ENCODE measurements at places on chromosomes 2 and 18.

DNA sequence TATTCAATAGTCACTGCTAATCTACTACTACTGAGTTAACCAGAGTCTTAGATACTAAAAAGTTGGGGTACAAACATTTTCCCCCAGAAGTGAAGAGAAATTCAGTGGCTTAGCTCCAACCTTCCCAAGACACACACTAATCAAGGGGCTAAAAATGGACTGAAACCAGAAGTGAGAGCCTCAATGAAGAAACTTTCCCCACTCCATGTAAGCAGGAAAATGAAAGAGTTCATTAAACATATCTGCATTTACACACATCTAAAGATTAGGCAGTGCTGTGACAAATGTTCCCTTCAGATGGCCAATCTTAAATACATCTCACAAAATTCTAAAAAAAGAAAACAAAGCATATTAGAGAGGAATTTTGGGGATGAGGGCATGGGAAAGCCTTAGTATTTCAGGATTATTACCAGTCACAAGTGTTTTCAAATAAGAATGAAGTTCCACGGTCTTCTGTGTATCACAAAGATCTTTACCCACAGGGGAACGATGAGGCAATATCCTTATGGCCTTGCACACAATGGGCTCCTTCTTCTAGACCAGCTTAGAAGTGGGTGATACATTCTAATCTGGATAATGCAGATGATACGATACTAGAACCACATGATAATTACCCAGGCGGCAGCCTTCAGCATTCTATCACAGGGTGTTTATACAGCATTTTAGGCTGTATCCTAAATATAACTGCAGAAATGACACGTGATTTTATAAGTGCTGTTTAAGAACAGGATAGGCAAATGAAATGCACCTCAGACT is 17.1 kb downstream of the ANKRD44 start:
- DNase-seq = no peak

GRCh38 chr2:64234785-64235184 is 90.6 kb upstream of the PELI1 start:
- DNase-seq = no peak

DNA sequence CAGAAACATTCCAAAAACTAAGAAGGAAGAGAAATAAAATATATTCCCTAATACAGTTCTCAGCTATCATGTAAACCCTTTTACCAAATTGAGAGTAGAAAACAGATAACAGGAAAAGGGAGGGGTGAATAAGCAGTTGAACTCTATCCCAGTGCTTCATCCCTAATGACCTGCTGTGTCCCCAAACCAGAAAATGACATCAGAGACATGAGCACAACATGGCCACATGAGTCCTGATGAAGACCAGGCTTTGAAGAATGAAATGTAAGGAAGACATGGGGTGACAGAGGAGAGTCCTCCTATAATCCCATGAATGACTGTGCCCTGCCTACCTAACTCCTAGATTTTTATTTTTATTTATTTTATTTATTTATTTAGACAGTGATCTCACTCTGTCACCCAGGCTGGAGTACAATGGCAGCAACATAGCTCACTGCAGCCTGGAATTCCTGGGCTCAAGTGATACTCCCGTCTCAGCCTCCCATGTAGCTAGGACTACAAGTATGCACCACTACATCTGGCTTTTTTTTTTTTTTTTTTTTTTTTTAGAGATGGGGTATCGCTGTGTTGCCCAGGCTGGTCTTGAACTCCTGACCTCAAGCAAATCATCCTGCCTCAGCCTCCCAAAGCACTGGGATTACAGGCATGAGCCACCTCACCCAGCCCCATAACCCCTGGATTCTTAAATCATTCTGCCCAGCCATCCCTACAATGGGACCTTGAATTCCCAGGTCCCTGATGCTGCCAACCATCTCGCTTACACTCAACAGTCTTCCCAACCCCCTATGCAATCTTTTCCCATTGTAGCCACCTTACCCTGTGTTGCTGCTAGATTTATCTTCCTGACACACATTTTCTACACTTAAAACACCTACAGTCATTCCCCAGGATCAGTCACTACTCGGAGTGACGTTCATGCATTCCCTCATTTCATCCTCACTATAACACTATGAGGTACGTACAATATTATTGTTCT is 64.5 kb downstream of the ANKRD44 start:
- DNase-seq = no peak

DNA sequence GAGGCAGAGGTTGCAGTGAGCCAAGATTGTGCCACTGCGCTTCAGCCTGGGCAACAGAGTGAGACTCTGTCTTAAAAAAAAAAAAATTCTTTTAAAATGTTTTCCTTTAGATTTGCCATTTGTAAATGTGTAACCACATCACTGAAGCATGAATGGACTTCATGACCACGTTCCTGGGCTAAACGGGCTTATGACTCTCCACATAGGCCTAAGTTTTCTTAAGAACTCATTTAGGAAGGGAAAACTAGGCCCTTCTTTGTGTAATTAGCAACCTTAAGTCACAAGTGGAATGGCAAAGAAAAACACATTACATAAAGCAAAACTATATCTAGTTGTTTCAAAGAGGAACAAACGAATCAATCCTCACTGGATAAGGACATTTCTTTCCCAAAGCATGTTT is 99.5 kb downstream of the MEIS1 start:
- no peak for DNase-seq

- DNase-seq = no peak
These were observed 134.1 kb downstream of the FMNL2 start for GRCh38 chr2:152468899-152469692.

DNA sequence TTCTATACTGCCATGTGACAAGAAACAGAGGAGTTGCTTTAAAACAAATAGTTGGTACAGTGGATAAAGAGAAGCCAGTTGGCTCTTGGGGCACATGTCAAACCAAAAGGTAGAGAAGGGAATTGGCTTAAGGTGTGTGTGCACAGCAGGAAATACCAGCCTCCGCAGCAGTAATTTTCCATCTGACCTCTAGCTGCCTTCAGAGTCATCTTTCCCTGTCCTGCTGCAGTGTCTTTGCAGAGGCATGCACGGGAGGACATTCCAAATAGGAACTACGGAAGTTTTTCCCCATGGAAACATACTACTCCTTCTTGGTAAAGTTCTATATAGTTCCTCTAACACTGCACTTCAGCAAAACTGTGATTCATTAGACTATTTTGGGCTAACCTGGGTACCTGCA is 99.5 kb downstream of the RAB3GAP1 start:
- no peak for DNase-seq

- DNase-seq = no peak
These were observed 168.5 kb upstream of the KLF7 start for GRCh38 chr2:207334301-207334623.

Data from cortex of kidney (tissue), 1 donor.